ENCODE measurements at places on chromosomes 7 and 10. TPM values are rescaled to one million over a fixed set of nuclear protein-coding genes. Genes with fewer than 3 reads are reported as not detected.

GRCh38 chr7:120582916-120583315, 275.0 kb downstream of the TSPAN12 start:
- H3K27me3 ChIP-seq = no peaks in the 10 kb centered on the region
- no peak for DNase-seq
- H3K36me3 ChIP-seq = no peaks in the 10 kb centered on the region
- no peaks in the 10 kb centered on the region for H3K4me1 ChIP-seq
- no peak overlapping the region for H3K27ac ChIP-seq

The INPP5A gene
- total RNA-seq = 26.6 TPM

GRCh38 chr7:107788662-107789061, 14.4 kb downstream of the SLC26A3 start:
- no peak for DNase-seq
- no peak overlapping the region for H3K27ac ChIP-seq
- H3K27me3 ChIP-seq = no peaks in the 10 kb centered on the region
- H3K4me1 ChIP-seq = no peaks in the 10 kb centered on the region
- no peak overlapping the region for H3K4me3 ChIP-seq

DNA sequence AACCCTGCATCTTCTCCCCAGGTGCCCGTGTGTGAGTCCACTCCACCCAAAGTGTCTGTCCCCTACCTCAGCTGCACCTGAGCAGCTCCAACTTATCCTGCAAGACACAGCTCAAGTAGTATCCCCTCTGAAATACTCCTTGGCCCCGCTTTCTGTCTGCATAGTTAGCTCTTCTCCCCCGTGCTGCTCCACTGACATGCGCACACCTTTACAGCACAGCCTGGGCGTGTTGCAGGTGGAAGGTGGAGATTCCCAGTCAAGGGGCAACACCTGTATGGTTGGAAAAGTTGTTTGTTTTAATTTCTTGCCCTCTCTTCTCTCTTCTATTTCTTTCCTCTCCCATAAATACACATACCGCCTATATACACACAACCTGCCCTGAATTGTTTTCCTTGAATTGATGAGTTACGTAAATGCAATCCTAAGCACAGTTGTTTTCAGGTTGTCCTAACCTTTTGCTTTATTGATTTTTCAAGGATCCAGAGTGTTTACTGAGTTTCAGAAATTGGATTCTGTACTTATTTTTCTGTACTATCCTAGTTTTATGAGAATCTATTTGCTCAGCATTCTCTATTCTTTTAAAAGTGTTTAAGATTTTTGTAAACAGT, 14.9 kb downstream of the MET start:
- H3K4me1 ChIP-seq = no peaks in the 10 kb centered on the region
- H3K27ac ChIP-seq = no peak overlapping the region
- no peak for DNase-seq
- H3K4me3 ChIP-seq = no peak overlapping the region
- H3K27me3 ChIP-seq = no peaks in the 10 kb centered on the region
- H3K36me3 ChIP-seq = no peaks in the 10 kb centered on the region

The ADARB2 gene
- total RNA-seq = 3.9 TPM

DNA sequence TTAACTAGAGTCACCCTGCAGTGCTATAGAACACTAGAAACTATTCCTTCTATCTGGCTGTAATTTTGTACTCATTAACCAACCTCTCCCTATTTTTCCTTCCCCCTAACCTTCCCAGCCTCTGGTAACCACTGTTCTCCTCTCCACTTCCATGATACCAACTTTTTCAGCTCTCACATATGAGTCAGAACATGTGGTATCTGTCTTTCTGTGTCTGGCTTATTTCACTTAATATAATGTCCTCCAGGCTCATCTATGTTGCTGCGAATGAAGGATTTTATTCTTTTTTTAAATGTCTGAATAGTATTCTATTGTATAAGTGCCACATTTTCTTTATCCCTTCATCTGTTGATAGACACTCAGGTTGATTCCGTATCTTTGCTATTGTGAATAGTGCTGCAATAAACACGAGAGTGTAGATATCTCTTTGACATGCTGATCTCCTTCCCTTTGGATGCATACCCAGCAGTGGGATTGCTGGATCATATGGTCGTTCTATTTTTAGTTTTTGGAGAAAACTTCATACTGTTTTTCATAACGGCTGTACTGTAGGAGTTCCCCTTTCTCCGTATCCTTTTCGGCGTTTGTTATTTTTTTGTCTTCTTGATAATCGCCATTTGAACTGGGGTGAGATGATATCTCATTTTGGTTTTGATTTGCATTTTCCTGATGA, 101.4 kb downstream of the FAM107B start:
- H3K27me3 ChIP-seq = no peaks in the 10 kb centered on the region
- H3K36me3 ChIP-seq = no peaks in the 10 kb centered on the region
- H3K27ac ChIP-seq = no peak overlapping the region
- no peaks in the 10 kb centered on the region for H3K4me1 ChIP-seq

- no peaks in the 10 kb centered on the region for H3K36me3 ChIP-seq
- H3K27me3 ChIP-seq = no peaks in the 10 kb centered on the region
- DNase-seq = no peak
- H3K4me1 ChIP-seq = no peaks in the 10 kb centered on the region
- no peak overlapping the region for H3K27ac ChIP-seq
- H3K4me3 ChIP-seq = no peak overlapping the region
Observed at GRCh38 chr10:77350711-77351119, 286.9 kb downstream of the KCNMA1 start.

The TRIM73 gene
- 2.2 TPM for total RNA-seq

DNA sequence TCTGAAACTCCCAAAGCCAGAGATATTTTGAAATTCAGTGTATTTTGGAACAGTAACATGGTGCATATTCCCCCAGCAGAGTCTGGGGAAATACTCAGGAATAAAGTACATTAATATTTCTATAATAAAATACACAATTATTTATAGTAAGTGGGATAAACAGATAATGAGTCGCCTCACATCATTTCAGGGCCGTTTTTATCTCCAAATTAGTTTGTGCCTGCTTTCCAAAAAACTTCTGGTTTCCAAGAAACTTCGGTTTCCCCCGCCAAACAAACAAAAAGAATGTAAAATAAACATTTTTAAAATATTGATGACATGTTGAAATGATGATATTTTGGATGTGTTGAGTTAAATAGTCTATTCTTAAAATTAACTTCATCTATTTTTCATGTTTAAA, 48.2 kb downstream of the AFAP1L2 start:
- H3K4me3 ChIP-seq = no peak overlapping the region
- peaks cover 17% of the 10 kb centered on the region for H3K4me1 ChIP-seq
- H3K36me3 ChIP-seq = no peaks in the 10 kb centered on the region
- H3K27ac ChIP-seq = no peak overlapping the region
- no peaks in the 10 kb centered on the region for H3K27me3 ChIP-seq
- DNase-seq = no peak

All from breast epithelium (tissue), 4 donors.